ENCODE measurements at places on chromosomes 3 and 15.

DNA sequence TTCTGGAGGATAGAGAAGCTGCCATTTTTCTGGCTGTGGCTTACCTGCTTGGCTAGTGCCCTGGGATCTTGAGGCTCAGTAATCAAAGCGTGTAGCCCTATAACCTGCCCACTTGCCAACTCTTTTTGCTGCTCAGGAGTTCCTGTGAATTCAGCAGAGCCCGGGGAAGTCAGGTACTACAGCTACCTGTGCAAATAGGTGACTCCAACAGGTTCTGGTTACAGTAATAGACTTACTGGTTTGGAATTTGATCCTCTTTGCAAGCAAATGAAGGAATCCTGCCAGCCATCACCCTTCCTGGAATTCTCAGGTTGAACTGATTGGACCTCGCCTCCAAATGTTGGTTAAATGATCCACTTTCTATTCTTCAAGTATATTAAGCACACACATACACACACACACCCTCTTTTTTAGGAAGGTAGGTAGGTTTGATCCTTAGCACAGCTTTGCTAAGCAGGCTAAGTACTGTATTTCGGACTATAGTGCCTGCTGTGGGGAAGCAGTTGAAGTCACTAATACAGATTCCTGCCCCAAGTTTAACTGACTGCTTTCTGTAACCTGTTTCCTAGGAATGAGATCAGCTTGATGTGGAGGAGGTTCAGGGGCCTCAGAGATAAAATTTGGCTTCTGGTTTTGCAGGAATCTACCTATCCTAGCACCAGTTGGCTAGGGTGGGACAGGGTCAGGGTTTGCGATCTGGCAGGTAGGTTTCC is 2.3 kb downstream of the PPCDC start:
- no peak for DNase-seq

GRCh38 chr15:43896543-43896942 is 69.7 kb downstream of the WDR76 start:
- no peak for DNase-seq

DNA sequence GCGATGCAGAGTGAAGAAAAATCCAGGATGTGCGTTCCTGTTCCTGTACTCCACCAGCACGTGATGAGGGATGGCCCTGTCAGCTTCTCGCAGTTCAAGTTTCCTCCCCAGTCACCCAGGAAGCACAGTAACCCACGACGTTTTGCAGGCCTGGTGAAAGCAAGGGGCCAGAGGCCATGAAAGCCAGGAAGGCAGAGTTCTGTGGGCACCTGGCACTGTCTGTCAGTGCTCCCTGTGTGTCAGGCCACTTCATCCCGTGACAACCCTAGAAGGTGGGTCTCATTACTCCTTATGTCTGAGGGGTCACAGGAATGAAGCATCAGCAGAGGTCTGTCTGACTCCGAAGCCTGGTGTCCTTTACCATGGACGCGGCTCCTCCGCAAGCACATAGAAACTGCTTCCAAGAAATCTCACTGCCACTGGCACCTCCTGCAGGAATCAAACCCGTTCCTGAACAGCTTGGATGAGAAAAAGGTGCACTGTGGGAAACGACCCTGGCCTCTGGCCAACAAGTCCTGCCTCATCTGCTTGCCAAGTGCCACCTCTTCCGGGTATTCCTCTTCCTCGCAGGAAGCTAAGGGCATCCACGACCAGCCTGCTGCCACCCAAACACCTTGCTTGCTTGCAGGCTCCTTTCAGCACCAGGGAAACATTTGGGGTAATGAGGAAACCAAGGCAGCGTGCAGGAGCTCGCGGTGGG is 14.6 kb downstream of the RAB43 start:
- no peak for DNase-seq

- no peak for DNase-seq
Measured at GRCh38 chr3:99549957-99550603, 88.3 kb upstream of the COL8A1 start.

GRCh38 chr15:57235186-57235585 is 141.1 kb upstream of the CGNL1 start:
- no peak for DNase-seq

GRCh38 chr15:30990036-30990435 is 1.4 kb downstream of the MTMR10 start:
- no peak for DNase-seq

GRCh38 chr3:161879470-161879869 is 382.9 kb downstream of the OTOL1 start:
- no peak for DNase-seq

DNA sequence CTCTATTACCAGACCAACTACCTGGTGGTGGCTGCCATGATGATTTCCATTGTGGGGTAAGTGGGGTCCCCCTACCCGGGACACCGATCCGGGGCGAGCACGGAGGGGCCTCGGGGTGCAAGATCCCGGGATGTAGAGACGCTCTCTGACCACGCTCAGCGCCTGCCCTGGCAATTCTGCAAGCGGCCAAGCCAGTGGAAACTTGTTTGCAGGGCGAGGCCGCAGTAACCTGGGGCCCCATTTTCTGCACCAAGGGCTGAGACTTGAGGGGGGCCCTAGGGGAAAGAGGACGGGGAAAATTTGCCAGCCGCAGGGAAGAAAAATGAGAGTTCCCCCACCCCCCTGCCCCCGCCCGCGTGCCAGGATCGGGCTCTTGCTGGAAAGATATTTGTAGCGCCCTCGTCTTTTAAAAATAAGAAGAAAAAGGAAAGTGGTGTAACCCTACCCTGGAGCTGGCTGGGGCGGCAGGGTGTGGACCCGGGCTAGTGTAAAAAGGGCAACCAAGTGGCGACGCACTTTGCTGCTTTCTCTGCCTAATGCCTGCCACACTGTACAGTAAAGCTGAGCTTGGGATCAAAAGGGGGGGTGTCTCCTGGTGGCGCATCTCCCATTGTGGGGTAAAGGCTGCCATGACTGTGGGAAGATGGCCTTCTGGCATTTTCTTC is 563 bp downstream of the ARL6IP5 start:
- DNase-seq, result no peak

- DNase-seq, result no peak
Measured at GRCh38 chr15:41564286-41564959, 5.4 kb downstream of the TYRO3 start.

DNA sequence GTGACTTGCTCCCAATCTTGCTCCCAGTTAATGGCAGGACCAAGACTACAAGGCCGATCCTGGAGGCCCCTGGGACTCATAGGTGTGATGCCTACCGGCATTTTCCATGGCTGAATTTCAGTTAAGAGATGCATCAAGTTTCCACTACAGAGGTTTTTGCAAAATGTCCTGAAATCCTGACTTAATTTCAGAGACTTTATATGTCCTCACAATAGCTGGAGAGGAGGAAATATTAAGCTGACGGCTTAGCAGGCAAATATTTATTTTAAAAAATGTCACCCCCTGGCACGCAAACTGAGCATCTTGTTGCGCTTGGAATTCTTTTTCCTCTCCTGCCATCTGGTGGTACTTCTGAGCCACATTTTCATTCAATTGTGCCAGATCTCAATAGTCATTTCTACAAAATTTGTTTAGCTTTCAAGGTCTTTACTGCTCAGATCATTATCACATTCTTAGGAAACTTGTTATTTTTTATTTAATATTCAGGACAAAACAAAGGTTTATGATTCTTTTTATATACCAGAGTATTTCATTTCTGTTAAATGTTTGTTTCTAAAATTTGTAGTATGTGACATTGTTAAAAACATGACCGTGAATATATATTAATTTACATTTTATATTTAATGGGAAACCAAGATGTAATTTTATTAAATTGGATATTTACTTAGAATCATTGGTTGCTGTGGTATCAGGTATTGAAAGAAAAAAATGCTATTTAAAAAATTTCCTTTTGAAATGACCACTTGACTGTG is 189.2 kb upstream of the THRB start:
- no peak for DNase-seq

DNA sequence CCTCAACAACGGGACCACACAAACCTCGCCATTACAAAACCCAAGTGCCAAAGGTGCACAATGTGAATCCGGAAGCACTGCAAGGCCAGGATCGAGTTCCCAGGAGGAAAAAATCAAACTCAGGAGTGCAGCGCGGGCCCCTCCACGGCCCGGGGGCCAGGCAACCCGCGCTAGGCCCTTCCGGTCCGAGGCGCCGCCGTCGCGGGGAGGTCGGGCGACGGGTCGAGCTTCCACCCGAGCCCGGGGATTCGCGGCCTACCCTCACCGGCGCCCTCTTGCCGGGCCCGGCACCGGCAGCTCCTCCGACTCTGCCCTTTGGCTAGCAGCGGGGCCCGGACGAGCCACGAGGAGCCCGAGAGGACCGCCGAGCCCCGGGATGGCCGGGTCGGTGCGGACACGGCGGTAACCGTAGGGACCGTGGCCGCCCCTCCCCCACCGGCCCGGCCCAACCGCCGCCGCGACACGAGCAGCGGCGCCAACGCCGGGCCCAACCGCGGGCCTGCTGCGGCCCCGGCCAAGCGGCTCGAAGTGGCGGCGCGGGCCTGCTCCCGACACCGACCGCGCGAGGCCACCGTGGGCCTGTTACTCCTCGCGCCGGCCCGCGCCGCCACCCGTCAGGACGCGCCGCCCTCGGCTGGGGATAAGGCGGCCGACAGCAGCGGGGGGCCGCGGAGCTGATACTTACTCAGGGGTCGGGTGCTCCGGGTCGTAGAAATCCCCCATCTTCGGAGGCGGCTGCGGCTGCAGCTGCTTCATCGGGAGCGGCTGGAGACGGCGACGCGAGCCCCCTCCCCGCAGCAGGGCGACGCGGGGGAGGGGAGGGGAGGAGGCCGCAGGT is 525 bp downstream of the SETD2 start:
- no peak for DNase-seq

GRCh38 chr3:126350502-126351085 is 6.6 kb downstream of the KLF15 start:
- DNase-seq, result no peak

DNA sequence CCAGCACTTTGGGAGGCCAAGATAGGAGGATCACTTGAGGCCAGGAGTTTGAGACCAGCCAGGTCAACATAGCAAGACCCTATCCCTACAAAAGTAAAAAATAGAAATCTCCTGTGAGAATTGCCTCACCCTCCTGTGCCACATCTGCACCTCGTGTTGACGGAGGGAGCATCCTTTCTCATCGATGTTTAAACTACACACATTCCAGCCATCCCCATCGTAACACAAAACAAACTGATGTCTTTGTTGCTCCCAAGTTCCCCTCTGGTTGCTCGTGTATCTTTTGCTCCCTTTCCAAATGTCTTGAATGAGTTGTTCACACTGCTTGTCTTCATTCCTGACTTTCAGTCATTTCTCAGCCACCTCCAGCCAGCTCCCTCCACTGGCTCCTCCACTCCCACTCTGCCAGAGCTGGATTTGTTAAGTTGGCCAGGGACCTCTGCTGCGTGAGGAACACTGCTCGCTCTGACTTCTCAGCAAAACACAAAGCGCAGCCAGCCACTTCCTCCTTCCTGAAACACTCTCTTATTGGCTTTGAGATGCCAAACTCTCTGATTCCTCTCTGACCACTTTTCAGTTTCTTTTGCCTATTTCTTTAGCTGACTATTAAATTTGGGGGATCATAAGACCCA is 53.6 kb upstream of the ATP13A3 start:
- DNase-seq, result no peak

DNA sequence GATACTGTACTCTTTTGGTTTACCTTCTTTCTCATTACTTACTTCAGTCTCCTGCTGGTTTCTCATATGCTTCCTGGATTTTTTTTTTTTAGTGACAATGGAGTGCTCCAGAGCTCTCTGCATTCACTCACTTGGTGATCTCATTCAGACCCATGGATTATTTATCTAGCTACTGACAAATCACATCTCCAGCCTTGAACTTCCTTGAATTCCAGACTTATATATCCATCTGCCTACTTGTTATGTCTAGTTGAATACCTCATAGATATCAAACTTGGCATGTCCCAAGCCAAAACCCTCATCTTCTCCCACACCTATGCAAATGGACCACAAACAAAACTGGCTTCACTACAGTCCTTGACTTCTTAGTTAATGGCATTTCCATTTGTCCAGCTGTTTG is 234.7 kb upstream of the ZPLD1 start:
- DNase-seq, result no peak

DNA sequence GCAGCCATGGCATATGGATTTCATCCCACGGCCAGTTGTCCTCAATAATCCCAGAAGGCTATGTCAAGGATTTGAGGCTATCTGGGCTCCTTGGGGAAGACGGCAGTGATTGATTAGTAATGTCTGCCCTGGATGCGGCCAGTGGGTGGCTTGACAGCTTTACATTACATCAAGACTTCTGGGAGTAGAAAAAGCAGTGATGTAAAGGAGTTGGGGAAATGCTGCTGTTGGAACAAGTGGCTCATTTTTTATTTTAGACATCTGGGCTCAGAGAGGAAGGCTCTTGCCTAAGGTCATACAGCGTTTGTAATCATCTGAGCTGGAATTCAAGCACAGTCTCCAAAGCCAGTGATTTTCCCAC is 94.1 kb downstream of the FLNB start:
- DNase-seq, result no peak

- DNase-seq, result peak; percentile 51
Measured at GRCh38 chr3:8970971-8971589, 7.8 kb upstream of the RAD18 start.

- DNase-seq, result no peak
Measured at GRCh38 chr3:27310688-27311087, 58.5 kb downstream of the NEK10 start.

DNA sequence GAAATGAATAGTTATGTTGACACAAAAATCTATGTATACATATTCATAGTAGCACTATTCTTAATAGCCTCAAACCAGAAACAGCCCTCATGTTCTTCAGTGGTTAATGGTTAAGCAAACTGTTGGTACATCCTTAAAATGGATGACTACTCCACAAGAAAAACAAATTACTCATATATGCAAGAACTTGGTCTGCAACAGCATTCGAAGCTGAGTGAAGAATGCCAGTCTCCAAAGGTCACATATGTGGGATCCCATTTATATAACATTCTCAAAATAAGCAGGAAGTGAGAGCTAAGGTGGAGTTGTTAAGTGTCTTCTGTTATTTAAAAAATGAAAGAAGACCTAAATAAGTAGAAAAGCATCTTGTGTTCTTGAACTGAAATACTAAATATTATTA is 365.7 kb downstream of the GABRG3 start:
- no peak for DNase-seq

DNA sequence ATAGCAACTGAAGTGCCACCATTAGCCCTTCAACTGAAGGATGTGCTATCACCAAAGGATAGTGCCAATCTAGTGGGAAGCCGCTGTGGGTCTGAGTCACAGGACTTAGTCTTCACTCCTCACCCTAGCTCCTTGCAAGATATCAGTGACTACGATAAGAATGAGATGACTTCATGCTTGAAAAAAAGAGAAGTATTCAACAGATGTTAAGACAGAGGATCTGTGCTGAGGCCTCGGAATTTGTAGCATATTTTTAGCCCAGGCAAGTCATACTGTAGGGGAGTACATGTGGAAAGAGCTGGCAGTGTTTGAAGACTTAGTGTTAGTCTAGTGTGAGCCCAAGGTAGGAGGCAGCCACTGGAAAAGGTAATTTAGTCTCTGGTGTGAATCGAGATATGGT is 270.7 kb upstream of the LRTM1 start:
- no peak for DNase-seq

GRCh38 chr3:78670094-78670493 is 1097.7 kb downstream of the ROBO1 start:
- DNase-seq, result no peak

DNA sequence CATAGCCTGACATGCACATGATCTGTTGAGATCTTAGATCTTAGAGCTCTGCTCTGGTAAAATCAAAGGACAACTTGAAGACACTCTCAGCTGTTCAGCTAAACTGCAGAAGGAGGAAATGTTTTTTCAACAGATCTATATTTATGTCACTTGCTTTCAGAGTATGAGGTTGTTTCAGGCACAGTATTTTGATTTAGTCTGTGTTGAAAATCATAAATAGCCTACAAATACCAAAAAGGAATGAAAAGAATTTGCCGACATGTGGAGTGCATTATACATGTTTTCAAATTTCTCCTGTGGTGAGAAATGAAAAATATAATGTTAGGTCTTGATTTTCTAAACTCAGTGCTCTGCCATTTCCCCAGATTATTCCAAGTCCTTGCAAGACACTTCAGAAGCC is 1118.4 kb downstream of the TBL1XR1 start:
- no peak for DNase-seq

Data from omental fat pad (tissue), 4 donors.